ENCODE measurements at places on chromosomes 16 and 17.
A peak's percentile ranks its signal among the peaks of the same experiment; 100 is the strongest.

GRCh38 chr17:1960545-1960912, 64.6 kb downstream of the RTN4RL1 start:
- no peak for DNase-seq

DNA sequence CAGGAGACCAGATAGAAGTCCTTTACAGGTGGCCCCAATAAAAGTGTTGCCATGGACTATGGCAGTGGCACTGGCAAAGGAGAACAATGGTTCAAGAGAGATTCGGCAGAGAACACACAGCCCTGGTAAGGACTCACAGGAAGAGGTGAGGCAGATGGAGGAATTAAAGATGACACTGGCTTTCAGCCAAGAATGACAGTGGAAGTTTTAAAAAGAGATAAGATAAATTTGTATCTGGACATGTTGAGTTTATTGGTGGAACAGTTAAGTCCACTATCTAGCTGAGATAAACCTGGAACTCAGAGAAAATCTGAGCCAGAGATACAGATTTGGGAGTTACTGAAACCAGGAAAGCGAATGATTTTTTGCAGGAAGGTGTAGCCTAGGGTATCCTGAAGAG, 20.1 kb downstream of the CMC2 start:
- no peak for DNase-seq

- peak; percentile 71 for DNase-seq
These were observed 9.9 kb downstream of the MXRA7 start for GRCh38 chr17:76700617-76701470.

DNA sequence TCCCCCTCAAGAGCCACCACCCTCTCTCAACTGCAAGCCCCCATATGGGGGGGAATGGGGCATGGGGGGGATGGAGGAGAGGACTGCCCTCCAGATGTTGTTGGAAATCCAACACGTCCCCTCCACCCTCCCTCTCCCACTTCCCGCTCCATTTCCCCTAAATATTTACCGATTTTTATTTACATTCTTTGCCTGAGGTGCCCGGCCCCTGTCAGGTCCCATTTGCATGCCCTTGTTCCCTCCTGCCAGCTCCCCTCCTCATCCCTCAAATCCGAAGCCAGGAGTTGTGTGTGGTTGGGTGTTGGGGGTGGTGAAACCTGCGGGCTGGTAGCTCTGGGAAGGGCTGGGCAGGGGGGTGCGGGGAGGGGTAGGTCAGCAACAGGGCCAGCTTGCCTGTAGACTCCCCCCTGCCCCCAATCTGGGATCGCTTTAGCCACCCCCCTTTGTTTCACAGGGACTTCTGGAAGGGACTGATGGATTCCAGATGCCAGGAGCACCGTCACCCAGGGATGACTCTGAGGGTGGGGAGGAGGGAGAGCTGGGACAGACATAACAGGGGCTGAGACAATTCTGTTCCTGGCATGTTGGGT, 39.7 kb upstream of the NGFR start:
- DNase-seq = no peak

- no peak for DNase-seq
These were observed 27.8 kb downstream of the PIPOX start for GRCh38 chr17:29070781-29071180.

DNA sequence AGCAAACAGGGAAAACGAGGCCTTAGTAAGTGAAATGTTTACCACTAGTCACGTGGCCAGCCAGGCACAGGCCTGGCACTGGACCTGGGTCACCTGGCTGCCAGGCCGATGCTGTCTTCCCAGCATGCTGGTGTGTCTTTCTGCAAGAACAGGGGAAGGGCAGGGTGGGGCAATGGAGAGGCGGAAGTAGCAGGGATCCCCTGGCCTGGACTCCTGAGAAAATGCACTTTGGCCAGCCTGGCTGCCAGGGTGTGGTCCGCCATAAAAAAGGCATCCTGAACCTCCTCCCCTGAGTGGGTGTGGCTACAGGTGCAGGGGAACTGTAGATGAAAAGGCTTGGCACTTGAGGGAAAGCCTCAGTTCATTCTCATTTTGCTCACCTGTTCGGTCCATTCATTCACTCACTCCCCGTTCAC, 1.0 kb upstream of the ANKRD40CL start:
- DNase-seq = no peak

- DNase-seq = no peak
These were observed 8.1 kb downstream of the ERN2 start for GRCh38 chr16:23704772-23705516.

DNA sequence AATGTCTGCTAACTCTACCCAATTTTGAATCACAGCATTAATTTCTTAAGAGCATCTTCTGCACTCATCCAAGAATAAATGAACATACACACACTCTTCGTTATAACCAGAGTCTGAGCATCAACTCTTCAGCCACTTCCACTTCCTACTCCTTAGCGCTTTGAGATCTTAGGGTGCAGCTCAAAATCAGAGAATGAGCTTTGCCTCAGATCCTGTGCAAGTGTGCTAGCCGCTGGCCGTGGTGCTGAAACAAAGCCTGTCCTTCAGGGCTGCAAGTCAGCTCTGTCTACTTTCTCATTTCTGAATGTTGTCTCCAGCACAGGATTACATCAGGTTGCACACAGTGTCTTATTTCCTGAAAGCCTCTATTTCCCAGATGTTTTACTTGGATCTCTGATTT, 165.4 kb downstream of the AIPL1 start:
- DNase-seq = no peak

DNA sequence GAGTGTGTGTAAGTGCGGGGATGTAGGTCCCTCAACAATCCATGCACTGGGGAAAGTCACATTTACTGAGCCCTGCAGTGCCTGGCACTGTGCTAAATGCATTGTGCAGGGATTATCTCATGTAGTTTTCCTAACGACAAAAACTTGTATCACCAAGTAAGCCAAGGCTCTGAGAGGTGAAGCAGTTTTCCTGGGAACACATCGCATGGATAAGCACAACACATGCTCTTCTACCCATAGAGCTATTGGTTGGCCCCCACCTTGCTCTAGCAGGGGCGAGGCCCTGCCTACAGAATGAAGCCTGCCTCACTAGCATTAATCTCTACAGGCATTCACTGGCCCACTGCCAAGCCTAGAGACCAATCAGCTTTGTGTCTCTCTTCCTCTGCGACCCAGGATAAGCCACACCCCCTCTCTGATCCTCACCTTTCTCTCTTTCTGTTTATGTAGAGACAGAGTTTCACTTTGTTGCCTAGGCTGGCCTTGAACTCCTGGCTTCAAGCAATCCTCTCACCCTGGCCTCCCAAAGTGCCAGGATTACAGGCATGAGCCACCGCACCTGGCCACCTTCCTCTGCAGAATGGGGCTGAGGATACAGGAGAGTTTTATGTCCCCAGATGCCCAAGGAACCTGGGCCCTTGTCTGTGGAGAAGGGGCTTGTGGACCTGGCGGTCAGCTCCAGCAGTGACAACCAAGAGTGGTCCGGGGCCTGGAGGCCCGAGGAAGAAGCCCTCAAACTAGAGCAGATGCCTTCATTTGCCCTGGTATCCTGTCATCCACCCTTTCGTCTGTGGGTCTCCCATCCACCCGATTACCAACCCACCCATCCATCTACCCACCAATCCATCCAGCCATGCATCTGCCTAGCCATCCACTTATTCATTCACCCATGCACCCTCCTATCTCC, 12.8 kb downstream of the CDH16 start:
- no peak for DNase-seq

DNA sequence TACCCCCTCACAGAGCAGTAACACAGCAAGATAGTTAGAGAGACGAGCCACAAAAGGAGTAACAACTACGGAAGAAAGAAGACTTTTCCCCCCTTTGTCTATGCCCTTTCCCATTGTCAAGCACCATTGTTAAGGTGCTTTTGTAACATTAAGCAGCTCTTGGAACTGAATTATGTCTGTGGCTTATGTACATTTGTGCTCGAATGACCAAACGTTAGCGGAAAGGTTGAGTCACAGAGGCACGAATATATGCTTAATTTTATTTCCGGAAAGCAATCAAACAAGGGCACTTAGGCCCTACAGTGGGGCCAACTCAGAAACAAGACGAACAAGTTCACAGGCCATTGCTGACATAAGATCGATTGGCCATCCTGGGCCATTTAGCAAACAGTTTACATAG, 109.5 kb downstream of the ANKFN1 start:
- DNase-seq = no peak

DNA sequence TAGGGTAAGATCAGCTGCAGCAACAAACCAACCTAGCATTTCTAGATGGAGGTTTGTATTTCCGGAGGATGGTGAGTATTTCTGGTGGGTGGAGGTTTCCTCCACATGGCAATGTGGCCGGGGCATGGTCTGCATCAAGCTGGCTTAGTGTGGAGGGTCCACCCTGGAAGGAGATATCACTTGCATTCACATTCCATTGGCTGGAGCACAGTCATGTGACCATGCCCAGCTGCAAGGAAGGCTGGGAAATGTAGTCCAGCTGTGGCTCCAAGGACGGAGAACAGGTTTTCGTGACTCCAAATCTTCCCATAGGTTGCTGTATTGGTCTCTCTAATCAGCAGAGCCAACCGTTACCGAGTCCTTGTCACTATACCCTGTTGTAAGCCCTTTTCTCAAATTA, 68.7 kb downstream of the RAI1 start:
- no peak for DNase-seq

- DNase-seq = no peak
These were observed 4.7 kb upstream of the BRIP1 start for GRCh38 chr17:61868074-61868473.

GRCh38 chr17:73304971-73305812, 6.6 kb downstream of the CDC42EP4 start:
- DNase-seq = peak; percentile 70

DNA sequence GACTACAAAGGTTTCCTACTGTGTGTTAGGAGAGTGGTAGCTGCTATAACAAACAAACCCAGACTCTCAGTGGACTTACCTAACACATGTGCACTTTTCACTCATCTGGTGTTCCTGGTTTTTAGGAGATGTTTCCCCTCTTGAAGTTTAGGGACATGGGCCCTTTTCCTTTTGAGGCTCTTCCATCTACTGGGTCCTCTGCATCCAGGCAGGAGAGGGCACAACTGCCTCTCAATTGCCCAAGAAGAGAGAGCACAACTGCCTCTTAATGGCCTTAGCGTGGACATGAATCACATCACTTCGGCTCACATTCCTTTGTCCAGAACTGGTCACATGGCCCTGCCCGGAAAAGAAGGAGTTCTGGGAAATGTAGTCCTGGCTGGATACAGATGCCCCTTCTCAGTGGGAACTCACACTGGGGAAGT, 9.8 kb upstream of the TNRC6C start:
- DNase-seq = no peak

DNA sequence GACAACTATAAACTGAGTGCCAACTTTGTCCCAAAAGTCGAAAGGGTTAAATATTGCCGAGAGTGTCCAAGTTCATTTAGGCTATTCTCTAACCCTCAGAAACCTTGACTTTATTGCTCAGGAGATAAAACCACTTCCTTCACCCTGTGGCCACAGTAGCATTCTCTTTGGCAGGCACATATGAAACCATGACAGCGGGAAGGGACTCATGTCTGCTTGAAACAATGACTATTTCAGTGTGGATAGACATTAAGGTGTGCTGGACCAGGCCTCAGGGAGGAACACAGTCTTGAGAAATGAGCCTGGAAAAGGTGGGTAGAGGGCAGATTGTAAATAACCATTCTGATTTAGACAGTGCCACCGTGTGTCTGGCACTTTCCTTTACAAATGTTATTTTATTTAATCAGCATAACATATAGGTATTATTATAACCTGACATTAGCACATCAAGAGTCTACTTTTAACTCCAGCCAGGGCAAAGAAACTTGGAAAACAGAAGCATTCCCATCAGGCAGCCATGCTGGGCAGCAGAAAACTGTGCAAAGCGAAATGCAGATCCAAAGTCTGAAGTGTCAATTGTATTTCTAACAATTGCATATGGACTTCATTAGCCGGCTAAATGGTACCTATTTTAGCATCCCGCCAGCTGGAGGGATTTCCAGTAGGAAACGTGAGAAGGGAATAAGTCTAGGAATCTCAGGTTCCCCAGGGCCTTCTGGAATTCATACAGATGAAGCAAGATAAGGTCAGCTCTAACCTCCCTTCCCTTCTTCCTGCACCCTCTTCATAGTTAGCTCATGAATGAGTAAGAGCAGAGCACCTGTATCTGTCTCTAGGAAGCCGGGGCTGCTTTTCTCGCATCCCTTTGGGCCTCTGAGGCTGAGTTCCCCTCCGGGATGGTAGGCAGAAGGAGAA, 212.8 kb upstream of the ELAC2 start:
- no peak for DNase-seq

DNA sequence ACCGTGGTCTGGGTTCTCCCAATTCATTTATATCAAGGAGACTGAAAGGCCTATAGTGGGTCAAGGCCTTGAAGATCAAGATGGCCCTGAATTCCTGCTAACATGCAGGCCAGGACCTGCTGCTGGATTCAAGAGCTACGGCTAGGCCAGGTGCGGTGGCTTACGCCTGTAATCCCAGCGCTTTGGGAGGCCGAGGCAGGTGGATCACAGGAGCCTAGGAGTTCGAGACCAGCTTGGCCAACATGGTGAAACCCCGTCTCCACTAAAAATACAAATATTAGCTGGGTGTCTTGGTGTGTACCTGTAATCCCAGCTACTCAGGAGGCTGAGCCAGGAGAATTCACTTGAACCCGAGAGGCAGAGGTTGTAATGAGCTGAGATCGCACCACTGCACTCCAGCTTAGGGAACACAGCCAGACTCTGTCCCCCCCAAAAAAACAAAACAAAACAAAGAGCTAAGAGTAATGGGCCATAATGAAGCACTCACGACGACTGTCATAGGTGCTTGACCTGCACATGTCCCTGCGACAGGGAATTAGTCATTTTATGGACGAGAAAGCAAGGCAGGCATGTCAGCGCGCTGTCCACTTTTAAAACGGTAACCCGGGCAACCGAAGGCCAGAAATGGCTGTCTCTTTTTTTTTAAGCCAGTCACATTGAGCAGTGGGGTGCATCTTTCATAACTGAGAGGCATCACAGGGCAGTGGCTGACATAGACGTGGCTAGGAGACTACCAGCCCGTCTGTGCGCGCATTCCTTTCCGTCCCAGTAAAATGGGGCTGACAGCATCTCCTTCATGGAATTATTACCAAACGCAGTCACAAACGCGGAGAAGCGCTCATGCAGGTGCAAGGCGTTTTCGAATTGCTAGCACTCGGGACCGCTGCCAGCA, 1.0 kb upstream of the FBRS start:
- DNase-seq = no peak

DNA sequence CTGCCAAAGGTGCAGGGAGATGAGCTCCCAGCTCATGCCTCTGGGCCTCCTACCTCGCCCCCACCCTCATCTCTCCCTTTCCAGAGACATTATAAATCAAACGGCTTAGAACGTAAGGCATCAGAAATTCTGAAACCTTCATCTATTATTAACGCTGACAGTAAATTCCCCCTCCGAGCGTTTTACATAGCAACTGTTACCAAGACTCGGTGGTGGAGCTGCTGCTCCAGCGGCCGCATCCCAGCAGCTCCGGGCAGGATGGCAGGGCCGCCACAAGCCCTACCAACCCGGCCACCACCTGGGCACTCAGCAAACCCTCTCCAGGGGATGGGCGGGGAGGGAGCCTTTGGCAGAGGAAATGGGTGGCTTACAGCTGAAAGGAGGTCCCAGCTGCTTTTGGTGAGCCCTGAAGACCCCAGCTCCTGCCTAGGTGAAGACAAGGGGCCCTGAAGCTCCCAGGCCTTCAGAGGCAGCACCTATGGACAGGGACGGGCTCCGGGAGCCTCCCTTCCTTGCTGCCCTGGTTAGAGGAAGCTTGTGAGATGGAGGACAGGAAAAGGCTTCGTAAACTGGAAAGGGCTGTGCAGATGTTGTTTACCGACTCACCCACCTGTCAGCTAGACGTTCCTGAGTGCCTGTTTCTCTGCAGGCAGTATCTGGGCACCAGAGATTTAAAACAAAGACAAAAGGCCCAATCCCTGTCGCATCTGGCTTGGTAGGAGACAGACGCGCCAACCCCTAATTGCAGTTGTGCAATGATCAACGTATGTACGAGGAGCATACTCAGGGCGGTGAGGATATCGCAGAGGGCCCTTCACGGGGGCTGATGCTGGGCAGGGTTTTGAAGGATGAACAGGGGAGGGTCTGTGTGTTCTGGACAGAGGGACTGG, 76.9 kb downstream of the RAI1 start:
- DNase-seq = no peak
